A172 (cell line): ENCODE measurements at places on chromosomes 12 and 14. TPM values are rescaled to one million over a fixed set of nuclear protein-coding genes. Genes with fewer than 3 reads are reported as not detected.

The RIN3 gene
- 0.33 and 2.6 TPM in 2 replicates for total RNA-seq

The RNASE3 gene
- total RNA-seq = not detected in 2 replicates

The DAO gene
- total RNA-seq = not detected in 2 replicates

The GPR162 gene
- total RNA-seq = 5.3 and 12.3 TPM in 2 replicates

The LYZ gene
- 0.07 and 2.3 TPM in 2 replicates for total RNA-seq

The GLIPR1L2 gene
- 0.24 and 0.76 TPM in 2 replicates for total RNA-seq

The FGF6 gene
- total RNA-seq = not detected in 2 replicates

The C12orf50 gene
- total RNA-seq = not detected in 2 replicates

The TMTC1 gene
- 24.6 and 26.2 TPM in 2 replicates for total RNA-seq

The CD163L1 gene
- 1.7 and 8.8 TPM in 2 replicates for total RNA-seq

DNA sequence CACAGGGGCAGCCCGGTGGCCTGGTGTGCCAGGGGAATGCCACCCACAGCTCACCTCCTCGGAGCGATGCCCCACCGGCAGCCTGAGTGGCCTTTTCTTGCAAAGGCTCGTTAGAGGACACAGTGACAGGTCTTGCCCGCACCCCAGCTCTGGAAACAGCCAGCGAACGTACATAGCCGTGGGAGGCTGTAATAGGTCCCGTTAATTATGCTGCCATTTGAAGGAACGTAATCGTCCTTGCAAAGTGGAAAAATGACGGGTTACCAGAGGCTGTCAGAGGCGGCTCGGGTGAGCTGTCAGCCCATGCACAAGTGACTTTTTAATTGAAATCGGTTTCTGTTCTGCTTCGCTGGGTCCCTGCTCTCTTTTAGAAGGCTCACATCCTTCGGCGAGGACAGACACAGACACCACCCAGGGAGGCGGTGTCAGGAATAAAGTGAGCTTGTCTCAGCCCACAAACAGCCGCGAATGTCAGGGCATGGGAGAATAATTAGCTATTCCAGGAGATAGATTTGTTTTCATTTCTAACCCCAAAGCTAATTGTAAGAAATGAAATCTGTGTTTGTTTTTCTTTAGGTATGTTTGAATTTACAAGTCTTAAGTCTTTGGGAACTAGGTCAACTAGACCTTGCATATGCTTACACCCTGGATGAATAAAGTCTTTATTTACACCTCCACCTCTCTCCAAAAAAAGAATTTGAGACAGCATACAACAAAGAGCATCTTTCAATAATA lies 77.2 kb upstream of the RFLNA start:
- no peak for DNase-seq

- DNase-seq = no peak
Observed at GRCh38 chr14:89750908-89751392, 203.6 kb downstream of the EFCAB11 start.

- peak; percentile 13 for DNase-seq
Observed at GRCh38 chr14:60311417-60311816, 62.4 kb downstream of the PPM1A start.

DNA sequence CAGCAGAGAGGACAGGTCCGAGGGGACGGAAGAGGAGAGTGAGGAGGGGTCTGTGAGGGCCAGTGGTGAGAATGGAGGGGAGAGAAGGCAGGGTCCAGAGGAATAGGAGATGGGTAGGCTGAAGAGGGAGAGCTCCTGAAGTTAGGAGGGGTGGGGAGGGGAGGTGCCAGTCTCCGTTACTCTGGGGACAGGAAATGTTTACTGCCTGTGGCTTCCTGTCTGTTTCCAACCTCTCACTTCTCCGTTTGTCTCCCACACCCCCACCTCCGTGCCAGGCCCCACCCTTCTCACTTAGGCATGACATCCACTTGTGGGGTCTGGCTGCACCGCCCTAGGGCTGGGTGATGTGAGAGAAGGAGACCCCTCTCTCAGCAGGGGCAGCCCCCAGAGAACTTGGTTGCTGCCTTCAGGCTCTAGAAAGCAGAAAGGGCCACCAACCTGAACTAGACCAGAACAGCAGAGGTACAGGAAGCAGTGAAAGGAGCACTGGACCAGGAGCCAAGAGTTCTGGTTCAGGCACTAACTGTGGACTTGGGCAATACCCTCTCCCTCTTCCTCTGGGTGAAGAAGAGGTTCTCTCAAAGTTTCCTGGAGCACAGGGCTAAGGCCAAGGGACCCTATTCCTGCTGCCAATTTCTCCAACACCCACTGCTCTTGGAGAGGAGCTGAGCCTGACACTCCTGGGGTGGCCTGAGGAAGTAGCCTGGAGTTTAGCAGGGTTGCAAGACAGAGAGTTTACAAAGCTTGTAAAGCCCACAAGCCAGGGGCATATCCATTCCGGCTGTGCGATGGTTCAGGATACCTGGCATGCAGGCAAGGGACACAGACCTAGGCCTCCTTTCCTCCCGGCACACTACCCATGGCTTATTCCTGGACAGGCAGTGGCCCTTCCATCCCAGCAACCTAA lies 5.5 kb downstream of the ITGA5 start:
- DNase-seq = peak; percentile 64

- DNase-seq = no peak
Observed at GRCh38 chr12:1792406-1792805, 28.0 kb upstream of the LRTM2 start.

DNA sequence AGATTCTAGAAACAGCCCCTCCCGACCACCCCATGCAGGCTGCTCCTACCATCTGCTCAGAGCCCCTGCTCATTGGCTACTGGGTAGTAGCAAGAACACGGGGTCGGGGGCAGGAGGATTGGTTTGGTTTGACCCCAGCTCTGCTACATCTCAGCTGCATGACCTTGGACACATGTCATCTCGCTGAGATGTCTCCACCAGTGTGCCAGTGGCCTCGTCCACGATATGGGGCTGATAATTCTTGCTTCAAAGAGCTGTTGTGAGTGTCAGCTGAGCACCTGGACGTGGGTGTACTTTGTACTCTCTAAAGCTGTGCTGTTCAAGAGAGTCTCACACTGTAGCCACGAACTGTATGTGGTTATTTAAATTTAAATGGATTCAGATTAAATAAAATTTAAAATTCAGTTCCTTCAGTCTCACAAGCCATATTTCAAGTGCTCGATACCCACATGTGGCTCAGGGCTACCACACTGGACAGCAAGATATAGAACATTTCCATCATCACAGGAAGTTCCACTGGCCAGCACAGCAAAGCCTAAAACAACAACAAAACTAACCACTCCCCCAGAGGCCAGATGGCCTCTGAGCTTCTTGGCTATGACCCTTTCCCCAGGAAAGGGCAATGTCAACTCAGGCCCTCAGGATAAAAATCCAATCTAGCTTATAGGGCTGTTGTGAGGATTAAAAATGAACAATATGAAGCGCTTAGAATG lies 18.6 kb downstream of the LTBP2 start:
- no peak for DNase-seq

DNA sequence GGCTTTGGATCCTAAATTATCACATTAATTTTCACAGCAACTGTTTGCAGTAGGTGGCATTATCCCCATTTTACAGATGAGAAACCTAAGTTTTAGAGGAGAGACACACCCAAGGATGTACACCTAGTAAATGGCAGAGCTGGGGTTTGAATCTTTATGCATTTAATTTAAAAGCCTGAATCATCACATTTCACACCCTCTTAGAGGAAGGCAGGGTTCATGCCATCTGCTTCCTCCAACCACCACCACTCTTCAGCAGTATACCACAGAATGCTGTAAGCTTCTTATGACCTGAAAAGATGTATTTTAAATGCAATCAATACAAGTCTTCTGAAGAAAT lies 90.3 kb downstream of the CRADD start:
- DNase-seq = no peak

GRCh38 chr12:43551971-43552559 lies at the start of gene ADAMTS20:
ADAMTS20 (minus strand) TSS chr12:43552203; CDS start chr12:43551921, 282 bp downstream.
- no peak for DNase-seq

DNA sequence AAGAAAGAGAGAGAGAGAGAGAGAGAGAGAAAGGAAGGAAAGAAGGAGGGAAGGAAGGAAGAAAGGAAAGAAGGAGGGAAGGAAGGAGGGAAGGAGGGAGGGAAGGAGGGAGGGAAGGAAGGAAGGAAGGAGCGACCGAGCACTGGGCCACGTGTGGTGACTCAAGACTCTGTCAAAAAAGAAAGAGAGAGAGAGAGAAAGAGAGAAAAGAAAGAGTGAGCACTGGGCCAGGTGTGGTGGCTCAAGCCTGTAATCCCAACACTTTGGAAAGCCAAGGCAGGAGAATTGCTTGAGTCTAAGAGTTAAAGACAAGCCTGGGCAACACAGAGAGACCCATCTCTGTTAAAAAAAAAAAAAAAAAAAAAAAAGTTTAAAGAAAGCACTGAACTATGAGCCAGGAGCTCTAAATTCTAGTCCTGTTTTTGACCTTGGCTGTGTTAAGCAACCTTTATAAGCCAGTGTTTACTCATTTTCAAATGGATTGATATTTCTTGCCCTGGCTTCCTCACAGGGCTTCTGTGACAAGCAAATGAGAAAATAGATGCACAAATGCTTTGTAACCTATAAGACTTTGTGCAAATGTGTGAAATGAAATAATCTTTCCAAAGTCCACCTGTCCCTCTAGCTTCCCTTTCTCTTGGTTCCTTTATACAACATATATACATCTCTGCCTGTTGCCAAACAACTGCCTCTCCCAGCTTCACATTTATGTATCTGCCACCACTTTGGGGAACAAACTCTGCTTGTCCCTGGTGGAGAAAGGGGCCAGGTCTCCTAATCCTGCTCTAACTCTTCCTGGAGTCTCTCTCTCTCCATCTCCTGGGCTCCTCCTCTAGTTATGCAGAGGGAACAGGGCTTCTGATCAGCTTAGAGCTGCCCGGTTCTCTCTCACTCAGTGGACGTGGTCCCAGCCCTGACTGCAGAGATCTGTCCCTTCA lies 16.1 kb upstream of the PLEKHG6 start:
- DNase-seq = no peak

GRCh38 chr12:55847603-55848291 lies 5.0 kb upstream of the MMP19 start:
- DNase-seq = peak; percentile 94

DNA sequence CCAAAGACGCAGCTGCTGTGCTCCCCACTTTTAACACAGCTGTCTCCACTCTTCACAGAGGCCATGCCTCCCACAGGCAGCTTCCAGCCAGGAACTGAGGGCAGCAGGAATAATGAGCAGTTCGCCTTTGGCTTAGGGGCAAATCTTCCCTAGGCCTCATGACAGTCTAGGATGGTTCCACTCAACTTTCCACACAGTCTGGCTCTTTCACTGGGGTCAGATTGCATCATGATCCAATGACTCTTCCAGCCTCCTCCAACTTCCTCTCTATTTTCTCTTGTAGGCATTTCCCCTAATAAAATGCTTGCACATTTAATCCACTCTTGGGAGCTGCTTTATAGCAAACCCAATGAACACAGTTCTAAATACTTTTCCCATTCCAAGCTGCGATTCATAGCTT lies 271.6 kb upstream of the ATP2B1 start:
- DNase-seq = no peak

DNA sequence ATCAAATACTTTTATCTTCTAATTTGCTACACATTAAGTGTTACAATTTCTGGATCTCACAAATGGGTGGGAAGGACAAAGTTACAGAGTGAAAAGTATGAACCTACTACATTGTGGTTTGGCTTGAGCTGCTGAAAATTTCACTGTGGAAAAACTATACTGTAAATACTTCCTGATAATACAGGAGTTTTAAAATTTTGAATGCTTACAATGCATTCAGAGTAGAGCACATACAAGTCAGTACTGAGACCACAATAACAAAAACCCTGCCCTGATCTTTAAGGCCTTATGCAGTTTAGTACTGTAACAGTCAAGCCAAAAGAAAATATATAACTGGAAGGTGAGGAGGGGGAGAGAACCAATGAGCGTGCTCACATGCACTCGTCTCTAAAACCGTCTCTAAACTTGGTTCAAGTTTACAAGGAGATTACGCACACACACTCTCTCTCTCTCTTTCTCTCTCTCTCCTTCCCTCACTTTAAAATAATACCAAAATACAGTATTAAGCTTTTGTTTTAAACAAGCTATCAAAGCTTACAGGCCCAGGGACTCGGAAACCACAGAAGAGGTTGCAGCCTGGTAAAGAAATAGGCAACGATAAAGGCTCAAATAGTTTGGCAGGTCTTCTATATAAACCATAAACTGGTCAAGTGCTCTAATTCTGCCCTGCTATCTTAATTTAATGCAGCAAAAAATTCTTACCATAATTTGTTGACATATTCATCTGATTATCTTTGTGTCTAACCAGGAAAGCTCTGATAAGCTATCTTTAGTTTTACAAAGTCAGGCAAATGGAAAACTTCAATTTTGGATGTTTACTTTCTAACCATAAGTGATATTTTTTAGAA lies 58.0 kb downstream of the ATF7 start:
- DNase-seq = no peak

DNA sequence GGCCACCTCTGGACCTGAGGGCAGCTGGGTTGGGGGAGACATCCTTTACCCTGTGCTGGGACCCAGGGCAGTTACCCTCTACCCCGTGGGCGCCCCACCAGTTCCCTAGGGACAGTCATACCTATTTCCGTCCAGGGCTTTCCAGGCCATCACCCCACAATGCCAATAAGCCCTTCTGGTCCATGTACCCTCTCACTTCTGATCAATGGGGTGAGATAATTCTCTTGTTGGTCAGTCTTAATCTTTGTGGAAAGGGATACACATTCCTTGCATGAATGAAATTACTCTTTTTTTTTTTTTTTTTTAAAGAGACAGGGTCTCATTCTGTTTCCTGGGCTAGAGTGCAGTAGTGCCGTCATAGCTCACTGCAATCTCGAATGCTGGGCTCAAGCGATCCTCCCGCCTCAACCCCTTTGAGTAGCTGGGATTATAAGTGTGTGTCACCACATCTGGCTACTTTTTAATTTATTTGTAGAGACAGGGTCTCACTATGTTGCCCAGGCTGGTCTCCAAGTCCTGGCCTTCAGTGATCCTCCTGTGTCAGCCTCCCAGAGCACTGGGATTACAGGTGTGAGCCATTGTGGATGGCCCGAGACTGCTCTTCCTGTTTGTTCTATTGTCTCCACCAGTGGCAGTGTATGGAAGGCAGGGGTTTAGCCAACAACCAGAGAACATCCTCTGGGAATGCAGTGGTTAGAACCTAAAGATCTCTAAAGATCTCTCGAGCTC lies 46.3 kb upstream of the STON2 start:
- no peak for DNase-seq

DNA sequence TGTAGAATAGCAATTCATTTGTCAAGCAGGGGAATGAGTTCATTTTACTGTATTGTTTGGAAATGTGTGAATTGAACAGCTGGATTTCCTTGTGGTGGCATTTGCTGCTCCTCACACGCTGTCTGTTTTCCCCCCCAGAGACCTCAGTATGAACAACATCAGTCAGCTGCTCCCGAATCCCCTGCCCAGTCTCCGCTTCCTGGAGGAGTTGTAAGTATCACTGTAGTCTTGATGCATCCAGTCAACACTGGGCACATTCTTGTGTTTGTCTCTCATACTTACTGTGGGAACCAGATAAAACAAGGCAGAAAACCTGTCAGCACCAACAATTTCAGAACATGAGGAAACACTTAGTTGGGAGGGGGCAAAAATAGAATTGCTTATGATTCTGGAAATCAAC lies 64.9 kb downstream of the LGR5 start:
- no peak for DNase-seq

DNA sequence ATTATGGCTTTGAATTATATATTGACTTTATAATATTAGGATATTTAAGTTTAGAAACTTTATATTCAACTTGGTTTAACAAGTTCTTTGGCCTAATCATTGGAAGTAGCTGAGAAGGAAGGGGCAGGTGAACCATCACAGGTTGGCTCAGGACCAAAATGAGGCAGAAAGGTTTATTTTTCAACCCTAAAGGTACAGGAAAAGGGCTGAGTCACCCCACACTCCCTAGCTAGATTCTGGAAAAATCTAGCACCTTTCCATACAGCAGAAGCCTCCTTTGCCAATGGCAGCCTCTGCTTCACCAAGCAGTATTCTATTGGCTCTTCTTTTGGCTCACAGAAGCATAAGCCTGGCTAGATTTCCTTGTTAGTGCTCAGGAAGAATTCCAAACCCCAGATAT lies 19.3 kb upstream of the MED6 start:
- no peak for DNase-seq

GRCh38 chr12:7948589-7949260 lies 12.7 kb upstream of the SLC2A3 start:
- no peak for DNase-seq
